ENCODE measurements at places on chromosomes 1 and 21.

GRCh38 chr1:10516925-10517676 is 42.4 kb downstream of the PEX14 start:
- no peak for DNase-seq

DNA sequence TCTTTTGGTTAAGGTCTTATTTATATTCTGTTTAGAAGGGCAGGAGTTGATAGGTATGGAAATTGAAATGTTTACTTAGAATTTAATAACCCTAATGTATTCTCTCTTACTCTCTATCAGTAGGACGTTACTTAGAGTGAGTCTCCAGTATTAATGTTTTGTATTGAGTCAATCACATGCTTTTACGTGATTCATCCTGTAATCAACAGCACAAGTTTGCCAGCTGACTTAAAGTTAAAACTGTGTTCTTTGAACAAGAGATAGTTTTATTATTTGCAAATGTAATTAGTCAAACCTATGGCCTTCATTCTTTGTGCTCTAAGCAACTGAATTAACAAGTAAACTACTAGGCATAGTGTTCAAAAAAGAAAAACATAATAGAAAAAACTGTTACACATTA is 57.3 kb downstream of the PKN2 start:
- no peak for DNase-seq

DNA sequence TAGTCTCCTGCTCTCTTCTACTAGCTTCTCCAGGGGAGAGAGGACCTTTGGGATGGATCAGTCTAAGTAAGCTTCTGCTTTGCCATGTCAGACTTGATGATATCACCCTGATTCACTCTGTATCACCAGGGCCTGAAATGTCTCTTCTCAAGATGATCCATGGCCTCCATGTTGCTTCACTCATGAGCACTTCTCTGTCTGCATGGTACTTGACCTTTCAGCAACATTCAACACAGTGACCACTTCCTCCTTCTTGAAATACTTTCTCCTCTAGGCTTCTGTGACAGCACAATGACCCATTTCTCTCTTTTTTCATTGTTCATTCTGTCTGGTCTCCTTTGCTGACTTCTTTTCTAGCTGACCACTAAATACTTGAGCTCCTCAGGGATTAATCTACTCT is 35.3 kb upstream of the NGF start:
- no peak for DNase-seq

GRCh38 chr1:7026169-7026568 is 240.9 kb downstream of the CAMTA1 start:
- DNase-seq: no peak

GRCh38 chr1:20318971-20319370 is 28.3 kb downstream of the VWA5B1 start:
- no peak for DNase-seq

- no peak for DNase-seq
These were observed 573.5 kb downstream of the SMYD3 start for GRCh38 chr1:245933431-245934045.

DNA sequence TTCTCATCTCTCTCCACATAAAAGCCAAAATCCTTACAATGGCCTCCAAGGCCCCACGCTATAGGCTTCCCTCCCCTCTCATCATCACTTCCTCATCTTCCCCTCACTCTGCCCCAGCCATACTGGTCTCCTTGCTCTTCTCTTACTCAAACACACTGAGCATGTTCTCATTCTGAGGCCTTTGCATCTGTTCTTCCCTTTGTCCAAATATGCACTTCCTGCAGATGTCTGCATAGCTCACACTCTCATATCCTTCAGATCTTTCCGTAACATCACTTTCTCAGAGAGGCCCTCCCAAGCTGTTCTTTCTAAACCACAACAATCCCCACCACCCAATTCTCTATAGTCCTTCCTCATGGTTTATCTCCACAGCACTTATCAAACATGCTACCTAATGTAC is 284.1 kb downstream of the HHIPL2 start:
- no peak for DNase-seq

GRCh38 chr1:77504986-77505385 is 177.5 kb downstream of the ZZZ3 start:
- DNase-seq: no peak

- peak; percentile 29 for DNase-seq
These were observed 41.7 kb upstream of the ZNF326 start for GRCh38 chr1:89953131-89953626.

DNA sequence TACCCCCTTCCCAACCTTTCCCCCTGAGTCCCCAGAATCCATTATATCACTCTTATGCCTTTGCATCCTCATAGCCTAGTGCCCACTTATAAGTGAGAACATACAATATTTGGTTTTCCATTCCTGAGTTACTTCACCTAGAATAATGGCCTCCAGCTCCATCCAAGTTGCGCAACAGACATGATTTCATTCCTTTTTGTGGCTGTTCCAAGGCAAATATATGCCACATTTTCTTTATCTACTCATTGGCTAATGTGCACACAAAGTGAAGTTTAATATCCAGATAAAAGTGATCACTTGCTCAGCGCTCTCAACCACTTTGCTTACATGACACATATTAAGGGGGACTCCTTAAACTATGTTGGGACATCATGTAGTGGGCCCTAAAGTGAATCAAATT is 72.4 kb upstream of the TIAM1 start:
- no peak for DNase-seq

GRCh38 chr1:7471836-7472235 is 299.3 kb upstream of the VAMP3 start:
- DNase-seq: no peak

DNA sequence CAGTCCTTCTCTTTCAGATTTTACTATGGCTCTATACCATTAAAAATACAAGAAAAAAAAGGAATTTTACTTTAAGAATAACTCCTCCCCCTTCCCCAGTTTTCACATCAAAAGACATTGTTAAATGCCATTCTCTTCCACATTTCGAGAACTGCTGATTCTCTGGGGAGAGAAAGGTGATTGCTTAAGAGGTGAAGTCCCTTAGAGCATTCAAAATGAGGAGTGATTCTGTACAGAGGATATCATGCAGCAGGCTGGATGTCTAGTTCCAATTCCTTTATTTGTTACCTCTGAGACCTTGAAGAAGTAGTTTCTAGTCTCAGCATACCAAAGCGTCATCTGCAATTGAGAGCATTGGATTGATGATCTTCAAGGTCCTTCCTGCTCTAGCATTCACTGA is 46.9 kb downstream of the FMO3 start:
- no peak for DNase-seq

- no peak for DNase-seq
These were observed 10.7 kb upstream of the MRPS14 start for GRCh38 chr1:175033953-175034352.

DNA sequence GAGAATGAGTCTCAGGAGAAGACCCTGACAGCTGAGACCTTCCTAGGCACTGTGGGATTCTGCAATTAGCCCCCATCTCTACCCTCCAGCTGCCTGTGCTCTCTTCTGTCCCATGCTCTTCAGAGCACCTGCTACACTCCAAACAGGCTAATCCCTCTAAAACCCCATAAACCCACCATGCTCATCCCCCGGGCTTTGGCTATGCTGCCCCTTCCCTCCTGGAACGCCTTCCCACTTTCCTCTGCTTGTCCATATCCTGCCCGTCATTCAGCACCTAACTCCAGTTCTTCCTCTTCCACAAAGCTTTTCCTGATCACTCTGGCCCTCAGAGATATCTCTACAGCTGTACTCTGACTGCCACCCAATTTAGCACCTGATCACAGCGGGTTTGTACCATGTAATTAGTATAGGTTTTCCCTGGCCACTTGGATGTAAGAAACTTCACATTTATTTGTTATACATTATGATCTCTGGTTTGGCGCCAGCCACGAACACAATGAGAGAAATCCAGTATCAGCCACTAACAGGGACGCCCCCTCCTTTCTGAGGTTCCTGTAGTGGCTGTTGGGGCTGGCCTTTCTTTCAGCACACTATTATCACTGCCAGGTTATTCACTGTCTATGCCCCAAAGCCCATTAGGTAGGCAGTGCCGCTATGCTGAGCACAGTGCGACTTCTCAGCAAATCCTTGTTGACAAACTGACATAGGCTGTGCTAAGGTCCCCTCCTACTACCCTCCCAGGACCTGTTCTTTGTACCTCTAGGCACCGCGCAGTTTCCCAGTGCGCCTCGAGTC is 45.1 kb downstream of the CDC7 start:
- no peak for DNase-seq

GRCh38 chr1:179058487-179059483 is 23.1 kb upstream of the TOR3A start:
- no peak for DNase-seq

DNA sequence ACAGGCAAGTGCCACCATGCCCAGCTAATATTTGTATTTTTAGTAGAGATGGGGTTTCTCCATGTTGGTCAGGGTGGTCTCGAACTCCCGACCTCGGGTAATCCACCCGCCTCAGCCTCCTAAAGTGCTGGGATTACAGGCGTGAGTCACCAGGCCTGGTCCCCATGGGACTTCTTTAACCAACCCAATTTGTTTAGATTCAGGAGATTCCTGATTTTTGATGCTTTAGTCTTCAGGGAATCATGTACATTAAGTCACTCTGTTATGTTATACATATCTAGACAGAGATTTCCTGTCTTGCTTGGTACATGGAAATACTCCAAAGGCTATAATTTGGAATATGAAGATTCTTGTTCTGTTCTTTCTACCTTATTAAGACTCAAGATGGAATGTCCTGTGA is 202.4 kb upstream of the L1TD1 start:
- no peak for DNase-seq

GRCh38 chr1:246428542-246429308 is 78.4 kb downstream of the SMYD3 start:
- no peak for DNase-seq

- no peak for DNase-seq
These were observed 1.5 kb upstream of the KCNA2 start for GRCh38 chr1:110607536-110608230.

GRCh38 chr1:52955129-52955970 is 28.3 kb downstream of the SCP2 start:
- DNase-seq: no peak

DNA sequence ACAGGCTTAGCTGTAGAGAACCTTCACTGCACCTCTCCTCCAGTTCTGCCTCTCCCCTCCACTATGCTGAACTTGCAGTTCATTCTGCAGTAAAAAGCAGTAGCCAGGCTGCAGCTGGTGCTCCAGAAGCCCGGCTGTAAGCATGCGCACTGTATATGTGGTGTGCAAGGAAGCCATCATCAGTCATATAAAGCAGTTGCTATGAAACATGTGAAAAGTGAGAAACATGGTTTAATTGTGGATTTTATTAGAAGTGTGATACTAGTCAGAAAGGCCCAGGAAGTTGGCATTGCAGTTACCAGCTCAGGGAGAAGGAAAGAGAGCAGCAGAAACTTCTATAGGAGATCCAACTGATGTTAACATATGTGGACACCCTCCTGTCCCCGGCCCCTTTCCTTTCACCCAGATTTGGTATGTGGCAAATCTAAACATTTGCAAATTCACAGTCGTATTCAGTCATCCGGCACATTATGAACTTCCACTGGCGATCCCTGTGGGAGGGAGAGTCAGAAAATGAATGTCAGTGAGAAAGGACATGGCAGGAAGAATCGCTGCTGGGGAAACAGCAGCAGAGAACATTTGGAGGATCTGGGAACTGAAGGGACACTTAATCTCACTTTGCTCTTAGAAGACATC is 32.8 kb downstream of the DPT start:
- DNase-seq: no peak

GRCh38 chr1:168917309-168917708 is 188.3 kb upstream of the DPT start:
- no peak for DNase-seq

DNA sequence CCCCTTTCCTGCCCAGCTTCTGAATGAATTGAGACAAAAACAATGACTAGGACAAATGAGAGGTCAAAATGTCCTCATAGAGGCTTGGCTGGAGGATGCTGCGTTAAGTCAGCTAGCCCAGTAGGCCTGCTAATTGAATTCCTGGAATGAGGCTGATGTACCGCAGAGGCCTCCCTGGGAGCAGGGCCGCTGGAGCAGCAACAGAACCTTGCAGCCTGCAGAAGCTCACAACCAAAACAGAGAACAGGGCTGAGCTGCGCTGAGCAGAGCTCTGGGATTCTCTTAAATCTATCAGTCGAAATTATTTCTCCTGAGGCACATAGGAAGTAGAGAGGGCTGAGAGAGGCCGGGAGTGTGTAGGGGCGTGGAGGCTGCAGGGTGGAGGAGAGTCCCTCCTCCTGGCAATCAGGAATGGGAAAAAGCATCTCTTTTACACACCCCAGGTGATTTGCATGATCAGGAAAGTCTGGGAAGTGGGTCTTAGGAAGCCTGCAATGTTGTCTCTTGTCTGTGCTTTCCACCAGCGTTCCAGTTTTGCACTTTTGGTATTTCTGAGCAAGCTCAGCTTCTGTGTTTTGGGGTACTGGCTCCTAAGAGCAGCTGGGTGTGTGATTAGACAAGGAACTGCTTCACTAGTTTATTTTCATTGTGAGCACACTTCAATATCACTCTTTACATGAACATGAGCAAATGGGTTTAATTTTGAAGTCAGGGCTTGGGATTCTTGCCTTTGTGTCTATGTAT is 66.5 kb downstream of the RYR2 start:
- no peak for DNase-seq

GRCh38 chr1:85818371-85818770 is 110.1 kb upstream of the ZNHIT6 start:
- DNase-seq: no peak

- peak; percentile 24 for DNase-seq
These were observed 45.5 kb downstream of the TNFSF4 start for GRCh38 chr1:173161510-173162221.

DNA sequence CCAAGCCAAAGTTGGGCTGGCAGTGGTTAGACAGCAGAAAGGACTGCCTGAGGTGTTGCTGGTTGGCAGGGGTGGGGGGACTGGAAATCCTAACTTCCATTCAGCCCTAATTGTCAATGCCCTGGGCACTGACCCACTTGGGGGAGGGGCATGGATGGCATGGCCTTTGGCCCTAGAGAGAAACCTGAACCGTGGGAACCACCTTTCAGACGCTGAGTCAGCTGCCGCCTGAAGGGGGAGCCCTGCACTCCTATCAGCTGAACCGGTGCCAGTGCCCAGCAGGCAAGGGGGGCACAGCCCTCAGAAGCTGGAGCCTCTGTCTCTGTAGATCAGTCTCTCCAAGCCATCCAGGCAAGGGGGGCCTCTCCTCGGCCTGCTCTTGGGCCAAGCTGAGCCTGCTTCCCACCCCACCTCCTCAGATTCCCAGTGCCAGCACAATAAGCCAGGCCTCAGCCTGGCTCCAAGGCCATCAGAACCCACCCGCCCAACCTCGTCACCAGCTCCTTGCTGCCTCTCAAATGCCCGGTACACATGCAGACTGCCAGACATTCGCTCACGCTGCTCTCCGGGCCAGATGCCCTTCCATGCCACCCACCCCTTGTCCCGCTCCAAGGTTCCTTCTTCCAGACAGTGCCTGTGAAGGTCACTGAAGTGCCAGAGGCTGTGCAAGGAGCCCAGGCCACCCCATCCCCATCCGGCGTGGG is 11.6 kb downstream of the TINAGL1 start:
- peak; percentile 26 for DNase-seq

DNA sequence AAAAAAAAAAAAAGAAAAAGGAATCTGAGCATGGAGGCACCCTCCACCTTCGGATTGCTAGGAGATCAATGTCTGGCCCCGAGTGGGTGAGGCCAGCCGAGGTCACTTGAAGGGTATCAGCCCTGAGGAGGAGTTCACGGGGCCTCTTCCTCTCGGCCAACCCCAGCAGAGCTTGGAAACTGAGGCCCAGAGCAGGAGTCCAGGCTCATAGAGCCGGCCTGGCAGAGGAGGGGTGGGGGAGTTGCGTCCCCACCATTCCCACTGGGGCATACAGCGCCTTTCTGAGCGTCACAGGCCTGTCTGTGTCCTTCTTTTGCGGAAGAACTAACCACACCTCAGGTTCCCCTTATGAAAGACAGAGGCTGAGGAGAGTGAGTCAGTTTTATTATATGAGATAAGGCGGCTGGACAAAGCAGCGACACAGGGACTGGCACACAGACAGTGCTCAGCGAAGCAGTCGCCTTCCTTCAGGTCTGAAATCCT is 17.1 kb upstream of the EPHA2 start:
- no peak for DNase-seq

Measured in CD4-positive, alpha-beta T cell treated with Interleukin-15 for 4 hours (primary cell).